ENCODE measurements at places on chromosomes 4 and X. TPM values are rescaled to one million over a fixed set of nuclear protein-coding genes. Genes with fewer than 3 reads are reported as not detected.

The P2RY4 gene
- 0.13 TPM for total RNA-seq

The CAPN6 gene
- 0.13 TPM for total RNA-seq

The MAPK10 gene
- 1.4 TPM for total RNA-seq

The SLC10A6 gene
- 0.16 TPM for total RNA-seq

The GUCY1B1 gene
- total RNA-seq = 8.1 TPM

The FRG2 gene
- not detected for total RNA-seq

The ETDB gene
- not detected for total RNA-seq

The TDO2 gene
- total RNA-seq = 0.78 TPM

The HSFX3 gene
- not detected for total RNA-seq

The GABRA4 gene
- not detected for total RNA-seq

The MAGEC1 gene
- not detected for total RNA-seq

The XPNPEP2 gene
- total RNA-seq = 1.3 TPM
